ENCODE measurements at places on chromosomes 5 and 9.

DNA sequence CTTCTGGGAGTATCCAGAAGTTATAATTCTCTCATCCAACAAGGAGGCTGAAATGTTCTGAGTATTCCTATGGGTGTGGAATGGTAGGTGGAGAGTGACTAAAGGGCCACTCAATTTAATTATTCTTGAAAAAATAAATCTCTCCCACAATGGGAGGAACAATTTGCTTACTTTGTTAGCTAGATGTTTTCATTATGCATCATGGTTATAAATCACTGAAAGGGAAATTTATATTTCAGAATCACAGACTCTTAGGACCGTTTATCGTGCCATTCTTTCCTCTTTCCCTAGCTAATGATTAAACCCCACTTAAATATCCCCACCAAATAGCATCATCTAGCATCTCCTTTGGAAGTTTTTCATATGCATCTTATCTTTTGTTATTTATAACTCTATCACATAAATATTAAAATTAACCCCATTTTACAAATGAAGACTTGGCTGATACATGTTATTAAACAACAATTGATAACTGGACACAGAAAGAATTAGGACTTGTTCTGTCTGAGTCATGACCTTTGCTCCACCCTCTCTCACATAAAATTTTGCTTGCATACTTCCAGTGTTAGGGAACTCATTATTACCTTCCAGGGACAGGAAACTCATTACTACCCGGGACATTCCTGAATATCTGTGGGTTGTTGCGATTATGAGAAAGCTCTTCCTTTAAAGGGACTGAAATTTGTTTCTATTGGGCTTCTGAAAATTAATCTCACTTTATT, 94.9 kb upstream of the NMUR2 start:
- no peak for DNase-seq

DNA sequence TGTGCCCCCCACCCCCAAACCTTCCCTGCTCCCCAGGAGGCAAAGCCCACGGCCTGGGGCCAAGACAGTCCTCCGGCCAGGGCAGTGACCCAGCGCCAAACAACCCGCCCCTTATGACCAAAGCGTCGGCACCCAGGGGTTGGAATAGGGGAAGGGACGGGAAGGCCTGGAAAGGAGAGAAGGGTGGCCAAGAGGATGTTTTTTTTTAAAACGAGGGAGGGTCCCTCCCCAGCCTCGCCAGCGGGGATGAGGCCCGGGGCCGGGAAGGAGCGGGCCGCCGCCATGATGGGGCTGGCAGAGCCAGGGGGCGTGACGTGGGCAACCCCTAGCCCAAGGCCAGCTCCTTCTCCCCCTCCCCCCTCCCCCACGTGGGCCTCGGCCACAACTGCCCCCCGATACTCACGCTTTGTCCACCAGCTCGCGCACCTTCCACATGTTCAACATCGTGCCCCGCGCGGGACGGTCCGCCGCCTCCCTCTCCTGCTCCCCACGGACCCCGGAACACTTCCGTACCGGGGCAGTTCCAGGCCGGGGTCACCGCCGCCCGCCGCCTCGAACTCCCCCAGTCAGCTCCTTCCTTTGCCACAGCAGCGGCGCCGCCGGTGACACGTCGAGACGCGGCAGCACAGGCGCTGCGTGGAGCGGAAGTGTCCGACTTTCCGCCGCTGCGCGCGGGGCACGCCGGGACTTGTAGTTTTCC, at the start of gene CLINT1:
Gene CLINT1, minus strand, starts transcription at position 619 of the 700 bp plus-strand sequence. Its CDS starts 175 bp downstream, at position 444.
- peak; percentile 23 for DNase-seq

DNA sequence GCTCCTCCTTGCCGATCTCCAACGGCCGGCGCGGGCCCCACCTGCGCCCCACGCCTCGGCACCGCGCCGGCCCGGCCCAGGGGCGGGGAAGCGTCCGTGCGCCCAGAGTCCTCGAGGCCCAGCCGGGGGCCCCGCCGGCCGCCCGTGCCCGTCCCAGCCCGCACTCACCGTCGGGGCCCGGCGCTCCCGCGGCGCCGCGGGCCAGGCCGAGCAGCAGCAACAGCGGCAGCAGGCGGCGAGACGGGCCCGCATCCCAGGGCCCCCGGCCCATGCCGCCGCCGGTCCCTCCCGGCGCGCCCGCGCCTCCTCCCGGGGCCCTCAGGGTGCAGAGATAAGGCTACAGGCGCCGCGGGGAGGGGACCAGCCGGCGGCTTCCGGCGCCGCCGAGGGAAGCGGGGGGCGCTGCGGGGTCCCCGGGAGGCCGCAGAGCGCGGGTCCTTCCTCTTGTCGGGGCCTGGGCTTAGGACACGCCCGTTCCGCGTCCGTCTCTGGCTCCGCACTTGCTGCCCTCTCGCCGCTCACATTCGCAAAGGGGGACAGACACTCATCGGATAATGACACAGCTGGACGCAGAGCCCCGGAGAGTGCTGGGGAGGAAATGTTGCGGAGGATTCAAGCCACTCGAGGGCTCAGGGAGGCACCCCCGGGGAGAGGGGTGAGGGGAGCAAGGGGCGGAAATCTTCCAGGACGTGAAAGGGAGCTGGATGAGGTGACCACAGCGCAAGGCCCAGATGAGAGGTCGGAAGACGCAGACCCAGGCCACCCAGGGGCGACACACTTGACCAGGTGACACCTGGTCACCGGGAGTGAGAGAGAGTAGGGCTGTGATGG, at the start of gene SUSD1:
Gene SUSD1, minus strand, starts transcription at position 333 of the 831 bp plus-strand sequence. Its CDS starts 62 bp downstream, at position 271.
- no peak for DNase-seq

- no peak for DNase-seq
These were observed 980 bp upstream of the RHOBTB3 start for GRCh38 chr5:95730011-95730700.

DNA sequence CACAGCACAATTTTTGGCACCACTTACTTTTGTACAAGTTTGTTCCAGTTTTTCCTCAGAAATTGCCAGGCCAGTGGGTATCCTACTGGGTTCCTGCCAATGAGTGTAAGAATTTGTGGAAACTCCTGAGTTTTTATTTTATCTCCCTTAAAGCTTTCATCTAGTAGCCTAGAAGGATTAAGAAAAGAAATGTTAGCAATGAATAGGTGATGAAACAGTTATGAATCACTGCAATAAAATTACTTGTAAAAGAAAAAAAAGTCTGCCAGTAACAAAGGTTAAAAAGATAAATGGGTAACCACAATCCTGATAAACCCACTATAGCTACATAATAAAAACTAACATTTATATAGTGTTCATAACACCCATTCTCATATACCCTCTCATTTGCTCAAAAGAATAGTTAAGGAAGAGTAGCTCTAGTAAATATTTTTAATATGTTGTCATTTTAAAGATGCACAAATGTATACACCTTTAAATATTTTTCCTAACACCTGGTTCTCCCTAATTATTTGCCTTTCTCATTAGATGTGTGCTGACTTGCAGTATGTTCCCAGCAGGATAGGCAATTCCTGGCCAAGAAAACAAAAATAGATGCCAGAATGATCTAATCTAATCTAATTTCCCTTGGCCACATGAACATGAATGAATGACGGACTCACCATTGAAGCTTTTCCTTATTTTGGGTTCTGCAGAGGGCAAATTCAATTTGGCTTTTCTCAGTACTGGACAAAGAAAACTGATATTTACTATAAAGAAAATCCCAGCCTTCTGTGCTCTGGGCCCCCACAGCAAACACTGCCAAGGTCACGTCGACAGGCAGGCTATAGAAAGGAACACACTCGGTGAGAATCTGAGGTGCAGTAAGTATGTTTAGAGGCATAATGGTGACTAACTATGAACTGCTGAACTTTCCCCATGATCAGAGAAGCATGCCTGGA, 26.4 kb downstream of the ERAP1 start:
- DNase-seq: no peak

DNA sequence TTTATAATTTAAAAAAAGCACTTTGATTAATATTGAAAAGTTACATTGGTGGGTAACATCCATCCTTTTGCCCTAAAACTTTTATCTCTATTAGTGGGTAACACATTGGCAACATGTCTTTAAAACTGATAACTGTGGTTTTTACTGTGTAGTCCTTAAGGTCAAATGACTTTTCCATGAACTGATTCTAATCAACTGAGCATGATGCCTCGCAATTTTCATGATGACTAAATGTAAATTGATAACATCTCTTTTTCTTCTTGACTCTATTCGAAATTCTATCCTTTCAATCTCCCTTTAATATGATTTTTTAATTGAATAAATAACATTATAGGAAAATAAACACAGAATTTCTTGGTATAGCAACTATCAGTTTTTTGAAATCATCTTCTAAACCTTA, 6.3 kb upstream of the IL5 start:
- DNase-seq: no peak

DNA sequence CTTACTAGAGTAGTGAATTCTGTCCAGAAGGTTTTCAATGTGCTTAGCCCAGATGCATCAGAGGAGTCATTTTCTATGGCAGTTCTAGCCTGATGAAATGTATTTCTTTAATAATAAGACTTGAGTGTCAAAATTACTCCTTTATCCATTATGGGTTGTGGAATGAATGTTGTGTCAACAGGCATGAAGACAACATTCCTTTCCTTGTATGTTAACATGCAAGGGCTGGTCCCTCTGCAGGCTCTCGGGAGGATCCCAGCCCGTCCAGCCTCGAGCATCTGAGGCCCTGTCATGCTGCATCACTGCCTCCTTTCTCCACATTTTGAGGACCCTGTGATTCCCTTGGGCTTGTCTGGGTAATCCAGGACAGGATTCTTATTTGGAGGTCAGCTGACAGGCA, 42.9 kb upstream of the FAM120AOS start:
- no peak for DNase-seq

DNA sequence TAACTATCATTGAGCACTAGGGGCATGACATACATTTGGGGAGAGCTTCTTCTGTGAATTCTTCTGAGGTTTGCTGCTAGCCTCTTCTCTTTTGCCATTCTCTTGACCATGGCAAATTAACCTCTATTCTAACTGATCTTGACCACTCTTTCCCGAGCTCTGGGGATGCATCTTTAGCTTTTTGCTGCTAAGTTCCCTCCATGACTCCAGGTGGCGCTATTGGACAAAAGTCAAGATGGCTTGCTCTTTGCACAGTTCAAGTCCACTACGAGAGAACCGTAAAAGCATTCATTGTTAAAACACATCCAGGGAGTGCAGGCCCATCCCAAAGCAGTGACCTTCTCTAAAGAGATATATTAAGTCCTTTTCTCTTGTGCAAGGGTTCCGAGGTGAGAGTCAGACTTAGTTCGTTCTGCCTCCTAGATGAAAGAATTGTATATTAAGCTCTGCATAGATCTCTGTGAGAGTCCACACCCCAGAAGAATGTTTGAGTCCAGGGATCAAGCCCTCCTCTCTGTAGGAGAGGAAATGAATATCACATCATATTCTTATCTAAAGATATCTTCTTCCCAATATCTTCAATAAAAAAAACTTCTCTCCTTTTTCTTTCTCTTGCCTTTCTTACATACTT, 1152.9 kb upstream of the CDH6 start:
- DNase-seq: no peak

GRCh38 chr5:31982621-31983020, 191.5 kb downstream of the GOLPH3 start:
- DNase-seq: no peak

- DNase-seq: no peak
These were observed 27.3 kb upstream of the PHYKPL start for GRCh38 chr5:178259623-178260536.

GRCh38 chr9:127202461-127203169, 62.0 kb upstream of the GARNL3 start:
- no peak for DNase-seq

DNA sequence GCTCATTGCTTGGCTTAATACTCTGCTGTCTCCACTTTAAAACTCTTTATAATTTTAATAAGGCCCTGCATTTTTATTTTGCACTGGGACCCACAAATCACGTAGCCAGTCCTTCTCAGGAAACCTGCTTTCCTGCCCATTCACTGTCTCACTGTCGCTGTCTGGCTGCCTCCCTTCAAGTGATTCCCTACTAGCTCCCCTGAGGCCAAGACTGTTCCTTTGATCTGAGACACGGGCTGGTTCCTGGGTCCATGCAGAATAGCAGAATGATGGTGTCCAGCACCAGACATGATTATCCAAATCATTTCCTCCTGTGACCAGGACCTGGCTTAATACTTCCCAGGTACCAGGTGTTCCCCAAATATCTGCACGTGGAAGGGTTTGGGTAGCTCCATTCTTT, 597.1 kb upstream of the KLF4 start:
- no peak for DNase-seq

DNA sequence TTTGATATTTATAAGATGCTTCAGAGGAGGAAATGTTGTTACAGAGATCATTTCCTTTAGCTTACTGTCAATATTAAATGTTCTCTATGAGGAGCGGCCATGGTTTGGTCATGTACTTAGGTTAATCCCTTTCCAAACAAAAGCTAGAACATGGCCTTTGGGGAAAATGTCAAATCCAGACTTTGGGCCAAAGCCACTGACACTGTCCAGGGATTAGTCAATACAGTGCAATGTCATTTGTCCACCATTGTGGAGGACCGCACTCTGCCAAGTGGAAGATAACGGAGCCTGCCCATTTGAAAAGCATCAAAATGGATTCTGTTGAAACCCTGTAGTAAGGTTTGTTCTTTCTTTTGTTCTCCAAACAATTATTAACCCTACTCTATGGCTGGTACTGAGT, 50.1 kb downstream of the FRMPD1 start:
- DNase-seq: no peak

DNA sequence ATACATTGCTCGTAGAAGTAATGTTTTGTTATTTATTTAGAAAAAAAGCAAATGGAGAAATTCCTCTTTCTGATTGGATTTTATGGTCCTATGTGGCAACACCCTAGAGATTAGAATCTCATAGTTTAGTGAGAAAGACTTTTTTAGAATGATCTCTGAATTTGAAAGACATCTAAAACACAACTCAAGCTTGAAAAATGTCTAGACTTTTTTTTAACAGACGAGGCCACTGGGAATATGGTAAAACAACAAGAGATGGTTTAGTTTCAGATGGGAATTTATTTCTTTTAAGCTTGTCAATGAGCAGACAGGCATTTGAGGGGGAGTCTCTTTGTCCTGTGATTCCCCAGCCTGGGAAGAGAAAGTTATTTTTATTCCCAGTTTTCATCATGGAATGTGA, 122.1 kb downstream of the NTRK2 start:
- DNase-seq: no peak

DNA sequence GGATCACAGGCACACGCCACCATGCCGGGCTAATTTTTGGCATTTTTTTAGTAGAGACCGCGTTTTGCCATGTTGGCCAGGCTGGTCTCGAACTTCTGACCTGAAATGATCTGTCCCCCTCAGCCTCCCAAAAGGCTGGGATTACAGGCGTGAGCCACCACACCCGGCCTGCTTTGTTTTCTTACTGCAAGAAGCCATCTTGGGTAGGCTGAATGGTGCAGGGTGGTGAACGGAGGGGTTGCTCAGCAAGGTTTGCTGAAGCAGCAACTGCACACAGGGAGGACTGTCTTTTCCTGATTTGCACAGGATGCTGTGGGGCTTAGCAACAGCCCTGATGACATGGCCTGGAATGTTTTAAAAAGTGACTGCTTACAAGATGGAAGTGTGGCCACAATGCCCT, 10.7 kb downstream of the ZNF354B start:
- DNase-seq: no peak

DNA sequence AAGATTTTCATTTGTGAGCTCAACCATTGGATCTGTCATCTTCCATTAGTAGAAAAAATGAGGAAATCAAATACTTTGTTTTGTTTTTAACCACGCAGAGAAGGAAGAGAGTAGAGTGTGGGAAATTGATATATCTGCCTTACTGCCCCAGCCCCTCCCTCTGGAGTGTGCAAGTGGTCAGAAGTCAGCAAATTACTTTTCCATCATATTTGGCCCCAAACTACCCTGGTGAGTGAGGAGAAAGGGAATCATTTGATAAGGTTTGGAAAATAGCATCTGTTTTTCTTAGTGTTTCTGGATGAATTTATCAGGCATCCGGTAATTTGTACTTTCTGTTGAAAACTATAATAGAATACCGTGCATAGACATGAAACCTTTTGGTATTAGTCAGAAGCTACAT, 327.4 kb downstream of the MARCHF11 start:
- DNase-seq: no peak

- DNase-seq: no peak
These were observed 515.6 kb upstream of the ACO1 start for GRCh38 chr9:31868830-31869229.
